ENCODE measurements at places on chromosomes 1 and 21. TPM values are rescaled to one million over a fixed set of nuclear protein-coding genes. Genes with fewer than 3 reads are reported as not detected.

GRCh38 chr1:37233606-37234005, 199.3 kb upstream of the GRIK3 start:
- DNase-seq, result no peak

GRCh38 chr1:21724098-21724497, 54.9 kb upstream of the RAP1GAP start:
- no peak for DNase-seq

GRCh38 chr1:188669728-188670382, 1807.8 kb downstream of the BRINP3 start:
- no peak for DNase-seq

GRCh38 chr1:71276466-71276865, 195.6 kb upstream of the ZRANB2 start:
- DNase-seq, result no peak

DNA sequence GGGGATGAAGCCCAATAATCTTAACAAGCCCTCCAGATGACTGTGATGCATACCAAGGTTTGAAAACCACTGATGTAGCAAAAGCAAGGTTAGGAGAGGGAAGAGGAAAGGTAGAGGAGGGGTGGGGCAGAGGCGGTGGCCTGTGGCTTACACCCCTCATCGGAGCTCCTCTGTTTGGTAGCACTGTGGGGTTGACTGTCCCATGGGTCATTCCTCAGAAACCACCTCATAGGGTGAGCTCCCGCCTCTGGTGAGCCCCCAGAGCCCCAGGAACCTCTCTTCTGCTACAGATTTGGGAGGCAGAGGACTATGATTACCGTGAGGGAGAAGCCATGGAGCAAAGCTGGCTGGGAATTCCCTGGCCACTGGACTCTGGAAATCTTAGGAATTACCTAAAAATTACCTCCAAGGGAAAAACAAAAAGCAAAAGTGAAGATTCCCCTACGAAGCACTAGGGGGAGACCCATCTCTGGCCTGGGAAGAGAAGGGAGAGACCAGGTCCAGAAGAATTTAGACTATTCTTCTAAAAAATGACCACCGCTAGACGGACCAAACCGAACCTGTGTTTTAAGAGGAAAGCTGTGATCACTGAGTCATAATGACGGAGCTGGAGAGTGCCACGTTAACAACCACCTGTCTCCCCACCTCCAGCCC, 1.5 kb upstream of the RASSF5 start:
- no peak for DNase-seq

Gene FAM177B
- not detected for polyA plus RNA-seq

Gene RORC
- polyA plus RNA-seq, result 0.37 TPM

All from naive thymus-derived CD4-positive, alpha-beta T cell (primary cell).